ENCODE measurements at places on chromosomes 3 and 15. TPM values are rescaled to one million over a fixed set of nuclear protein-coding genes. Genes with fewer than 3 reads are reported as not detected.

PSTPIP1 gene
- total RNA-seq: 0.84 TPM

ACAA1 gene
- total RNA-seq: 38.1 TPM

SAMMSON gene
- not detected for total RNA-seq

PCNP gene
- total RNA-seq: 46.7 TPM

DBR1 gene
- total RNA-seq: 16.0 TPM

TUSC7 gene
- total RNA-seq: not detected

SOX14 gene
- not detected for total RNA-seq

LSAMP gene
- 2.0 TPM for total RNA-seq

IL20RB gene
- 3.0 TPM for total RNA-seq

TIGIT gene
- not detected for total RNA-seq

CHRFAM7A gene
- not detected for total RNA-seq

C3orf85 gene
- total RNA-seq: not detected

SLITRK3 gene
- total RNA-seq: not detected

MAP3K13 gene
- total RNA-seq: 11.3 TPM

P3H2 gene
- 6.4 TPM for total RNA-seq

COL7A1 gene
- 29.3 TPM for total RNA-seq

GOLGA6L10 gene
- total RNA-seq: under 0.01 TPM

ARHGAP31 gene
- total RNA-seq: 3.4 TPM

RHOV gene
- not detected for total RNA-seq

LMAN1L gene
- not detected for total RNA-seq

SUMF1 gene
- 49.2 TPM for total RNA-seq

MAP1A gene
- total RNA-seq: 18.7 TPM

ERICH6 gene
- not detected for total RNA-seq

ZNF662 gene
- 1.0 TPM for total RNA-seq

SYNPR gene
- not detected for total RNA-seq

NPAP1 gene
- total RNA-seq: not detected

GOLIM4 gene
- total RNA-seq: 26.5 TPM

KLHL40 gene
- total RNA-seq: not detected

GADL1 gene
- total RNA-seq: not detected

SEMA3G gene
- not detected for total RNA-seq

LRRN1 gene
- 0.17 TPM for total RNA-seq

AADACL2 gene
- total RNA-seq: not detected

SMCO1 gene
- 0.34 TPM for total RNA-seq

RASGRP1 gene
- total RNA-seq: not detected

UTS2B gene
- total RNA-seq: 0.59 TPM

GNAT1 gene
- total RNA-seq: not detected
